ENCODE measurements at places on chromosomes 13 and 19.

DNA sequence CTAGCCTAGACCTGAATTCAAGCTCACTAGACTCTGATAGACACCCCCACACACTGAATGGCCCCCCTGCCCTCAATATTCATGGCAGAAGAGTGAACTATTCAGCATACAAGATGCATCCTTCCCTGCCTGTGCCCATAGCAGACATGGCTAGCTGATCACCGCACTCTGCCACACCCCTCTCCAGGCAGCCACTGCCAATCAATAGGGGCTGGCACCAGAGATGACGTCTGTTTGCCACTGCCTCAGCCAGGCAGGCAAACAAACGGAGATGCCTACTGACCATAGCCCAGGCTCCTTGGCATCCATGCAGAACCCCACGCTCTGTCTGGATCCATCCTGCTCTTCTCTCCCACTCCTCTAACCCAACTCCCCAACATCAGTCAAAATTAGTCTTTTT, 13.8 kb upstream of the NPAS1 start:
- no peak for DNase-seq

DNA sequence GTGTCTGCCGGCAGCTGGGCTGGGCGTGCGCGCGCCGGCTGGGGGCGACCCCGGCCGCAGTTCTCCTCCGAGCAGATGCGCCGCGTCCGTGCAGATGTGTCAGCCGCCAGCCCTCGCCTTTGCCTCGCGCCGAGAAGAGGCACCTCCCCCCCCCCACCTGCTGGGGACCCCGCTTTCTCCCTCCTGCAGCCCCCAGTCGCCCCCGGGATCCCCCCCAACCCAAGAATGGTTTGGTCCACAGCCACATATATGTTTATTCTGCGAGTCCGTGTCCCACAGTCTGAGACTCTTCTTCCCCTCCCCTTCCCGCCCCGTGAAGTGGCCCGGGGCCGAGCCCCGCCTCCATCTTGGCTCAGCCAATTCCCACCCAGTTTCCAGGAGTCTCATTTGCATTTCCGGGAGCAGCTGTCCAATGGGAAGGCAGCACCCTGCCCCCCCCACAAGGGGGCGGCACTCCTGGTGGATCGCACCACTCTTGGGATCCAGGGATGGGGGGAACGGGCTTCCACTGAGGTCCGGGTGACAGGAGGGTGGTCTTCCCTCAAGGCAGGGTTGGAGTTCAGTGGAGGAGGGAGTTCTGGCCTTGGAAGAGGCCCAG, 8.6 kb downstream of the ISOC2 start:
- no peak for DNase-seq

GRCh38 chr19:12985049-12985776, 10.1 kb upstream of the NFIX start:
- no peak for DNase-seq

- DNase-seq: no peak
Observed at GRCh38 chr19:1356508-1356865, 27.2 kb upstream of the NDUFS7 start.

GRCh38 chr13:39557285-39557955, 45.6 kb downstream of the LHFPL6 start:
- DNase-seq: no peak

- DNase-seq: no peak
Observed at GRCh38 chr19:45528744-45529419, 21.6 kb downstream of the VASP start.

GRCh38 chr13:98657506-98658085, 80.7 kb upstream of the STK24 start:
- no peak for DNase-seq

DNA sequence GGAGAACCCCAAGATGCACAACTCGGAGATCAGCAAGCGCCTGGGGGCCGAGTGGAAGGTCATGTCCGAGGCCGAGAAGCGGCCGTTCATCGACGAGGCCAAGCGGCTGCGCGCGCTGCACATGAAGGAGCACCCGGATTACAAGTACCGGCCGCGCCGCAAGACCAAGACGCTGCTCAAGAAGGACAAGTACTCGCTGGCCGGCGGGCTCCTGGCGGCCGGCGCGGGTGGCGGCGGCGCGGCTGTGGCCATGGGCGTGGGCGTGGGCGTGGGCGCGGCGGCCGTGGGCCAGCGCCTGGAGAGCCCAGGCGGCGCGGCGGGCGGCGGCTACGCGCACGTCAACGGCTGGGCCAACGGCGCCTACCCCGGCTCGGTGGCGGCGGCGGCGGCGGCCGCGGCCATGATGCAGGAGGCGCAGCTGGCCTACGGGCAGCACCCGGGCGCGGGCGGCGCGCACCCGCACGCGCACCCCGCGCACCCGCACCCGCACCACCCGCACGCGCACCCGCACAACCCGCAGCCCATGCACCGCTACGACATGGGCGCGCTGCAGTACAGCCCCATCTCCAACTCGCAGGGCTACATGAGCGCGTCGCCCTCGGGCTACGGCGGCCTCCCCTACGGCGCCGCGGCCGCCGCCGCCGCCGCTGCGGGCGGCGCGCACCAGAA, 1.1 kb downstream of the SOX1 start:
- no peak for DNase-seq

DNA sequence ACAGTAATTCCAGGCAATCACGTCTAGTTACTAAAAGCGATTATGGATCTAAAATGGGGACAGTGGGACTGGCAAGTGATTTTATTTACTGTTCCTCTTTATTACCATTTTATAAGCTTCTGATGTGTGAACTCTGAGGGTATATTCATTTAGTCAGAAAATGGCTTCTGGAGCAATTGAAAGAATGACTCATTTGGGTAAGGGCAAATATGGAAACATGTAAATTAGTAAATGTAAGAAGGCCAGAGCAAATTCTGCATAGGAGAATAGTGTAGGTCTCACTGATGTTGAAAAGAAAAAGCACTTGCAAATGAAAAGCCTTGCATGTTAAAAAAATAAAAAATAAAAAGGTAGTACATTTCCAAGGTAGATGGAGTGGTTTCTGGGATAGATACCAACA, 262.2 kb downstream of the KLF5 start:
- DNase-seq: no peak

DNA sequence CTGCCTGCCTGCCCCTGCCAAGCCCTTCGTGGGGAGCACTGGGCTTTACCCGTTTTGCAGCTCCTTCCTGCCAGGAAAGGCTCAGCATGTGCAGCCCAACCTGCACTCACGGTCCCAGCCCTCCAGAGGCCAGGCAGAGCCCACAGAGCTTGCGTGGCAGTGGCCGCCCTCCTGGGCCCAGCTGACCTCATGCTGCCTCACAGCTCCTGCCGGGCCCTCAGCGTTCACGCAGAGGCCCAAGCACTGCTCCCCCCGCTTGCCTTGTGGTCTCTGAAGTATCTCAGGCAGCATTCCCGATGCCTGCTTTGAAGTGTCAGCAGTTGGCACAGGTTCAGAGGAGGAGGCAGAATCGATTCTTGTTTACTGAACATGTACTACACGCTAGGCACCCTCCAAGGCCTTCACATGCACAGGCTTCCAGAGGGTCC, 32.5 kb downstream of the CAPN12 start:
- DNase-seq: no peak
